ENCODE measurements at places on chromosomes 4 and X.

GRCh38 chr4:37597034-37597433, 89.1 kb downstream of the RELL1 start:
- no peak for DNase-seq

- DNase-seq, result no peak
These were observed 37.9 kb upstream of the MXRA5 start for GRCh38 chrX:3384327-3384726.

DNA sequence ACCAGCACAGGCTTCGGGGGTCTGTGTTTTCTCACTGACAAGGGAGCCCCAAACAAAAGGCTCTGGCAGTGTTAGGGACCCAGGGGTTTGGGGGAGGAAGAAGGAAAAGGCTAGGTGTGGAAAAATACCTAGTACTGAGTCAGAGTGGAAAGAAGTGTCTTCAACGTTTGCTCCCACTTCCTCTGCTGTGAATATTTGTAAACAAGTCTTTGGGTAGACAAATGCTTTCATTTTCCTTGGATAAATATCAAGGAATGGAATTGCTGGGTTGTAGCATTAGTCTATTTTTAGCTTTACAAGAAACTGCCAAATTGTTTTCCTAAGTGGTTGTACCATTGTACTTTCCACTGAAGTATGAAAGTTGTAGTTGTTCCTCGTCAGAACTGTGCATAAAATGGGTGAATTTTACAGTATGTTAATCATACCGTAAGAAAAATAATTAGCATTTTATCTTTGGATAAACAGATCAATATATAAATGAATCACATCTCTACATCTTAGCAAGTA, 17.4 kb downstream of the COL4A5 start:
- DNase-seq, result no peak

- DNase-seq, result no peak
These were observed 3.2 kb upstream of the ADH1B start for GRCh38 chr4:99324361-99324760.
